ENCODE measurements at places on chromosomes 16 and 17.

DNA sequence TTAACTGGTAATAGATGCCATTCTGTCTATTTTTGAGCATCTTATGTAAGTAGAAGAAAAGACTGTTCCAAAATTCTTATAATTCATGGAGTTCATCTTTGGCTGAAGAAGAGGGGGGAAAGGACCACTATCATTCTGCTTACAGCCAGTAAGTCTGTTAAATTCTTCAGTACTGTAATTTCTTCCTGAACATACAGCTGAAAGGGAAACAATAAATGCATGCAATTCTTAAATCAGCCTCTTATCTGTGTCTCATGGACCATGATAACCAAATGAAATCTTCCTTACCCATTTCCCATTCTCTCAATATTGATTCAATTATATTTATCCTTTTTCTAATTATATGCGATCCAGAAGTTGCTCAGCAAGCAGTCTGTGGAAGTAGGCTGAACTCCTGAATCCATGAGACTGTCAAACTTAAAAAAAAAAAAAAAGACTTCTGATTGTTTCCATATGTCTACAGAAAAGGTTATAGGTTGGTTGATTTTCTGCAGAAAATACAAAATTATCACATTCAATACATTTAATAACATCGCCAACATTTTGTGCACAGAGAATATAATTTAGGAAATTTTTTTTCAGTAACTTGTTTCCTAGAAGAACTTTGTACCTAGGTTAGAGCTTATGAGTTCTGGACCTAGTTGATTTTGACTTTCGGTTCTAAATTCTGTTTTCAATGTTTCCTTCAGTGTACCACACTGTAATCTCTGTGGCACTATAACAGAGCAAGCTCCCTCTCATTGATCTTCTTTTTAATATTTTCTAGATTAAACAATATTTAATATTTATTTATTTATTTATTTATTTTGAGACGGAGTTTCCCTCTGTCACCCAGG lies 1.2 kb upstream of the ABCA9 start:
- DNase-seq = no peak

DNA sequence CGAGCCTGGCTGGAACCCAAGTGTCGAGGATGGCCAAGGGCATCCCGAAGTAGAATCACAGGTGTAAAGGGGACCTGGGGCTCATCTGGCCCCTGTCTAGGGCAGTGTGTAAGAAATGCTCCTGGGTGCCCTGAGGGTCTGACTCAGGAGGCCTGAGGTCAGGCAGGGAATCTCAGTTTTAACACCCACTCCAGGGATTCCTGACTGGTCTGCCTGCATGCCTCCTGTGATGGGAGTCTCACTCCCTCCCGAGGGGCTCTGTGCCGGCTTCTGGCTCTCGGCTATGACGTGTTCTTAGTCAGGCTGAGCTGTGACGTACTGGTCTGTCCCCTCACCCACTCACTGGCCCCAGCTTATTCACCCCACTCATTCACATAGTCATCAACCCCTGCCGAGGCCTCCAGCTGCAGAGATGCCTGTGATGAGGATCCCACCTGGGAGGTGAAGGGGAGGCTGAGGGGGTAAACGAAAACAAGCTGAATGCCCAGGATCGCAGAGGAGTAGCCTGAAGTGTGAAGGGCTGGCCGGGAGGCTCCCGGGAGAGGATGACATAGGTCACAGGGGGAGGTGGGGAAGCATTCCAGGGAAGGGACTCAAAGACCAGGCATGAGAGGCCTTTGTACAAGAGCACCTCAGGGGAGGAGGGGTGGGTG lies 23.8 kb downstream of the FAM83G start:
- no peak for DNase-seq

GRCh38 chr17:50518384-50519023 lies 10.3 kb downstream of the MYCBPAP start:
- DNase-seq = no peak

DNA sequence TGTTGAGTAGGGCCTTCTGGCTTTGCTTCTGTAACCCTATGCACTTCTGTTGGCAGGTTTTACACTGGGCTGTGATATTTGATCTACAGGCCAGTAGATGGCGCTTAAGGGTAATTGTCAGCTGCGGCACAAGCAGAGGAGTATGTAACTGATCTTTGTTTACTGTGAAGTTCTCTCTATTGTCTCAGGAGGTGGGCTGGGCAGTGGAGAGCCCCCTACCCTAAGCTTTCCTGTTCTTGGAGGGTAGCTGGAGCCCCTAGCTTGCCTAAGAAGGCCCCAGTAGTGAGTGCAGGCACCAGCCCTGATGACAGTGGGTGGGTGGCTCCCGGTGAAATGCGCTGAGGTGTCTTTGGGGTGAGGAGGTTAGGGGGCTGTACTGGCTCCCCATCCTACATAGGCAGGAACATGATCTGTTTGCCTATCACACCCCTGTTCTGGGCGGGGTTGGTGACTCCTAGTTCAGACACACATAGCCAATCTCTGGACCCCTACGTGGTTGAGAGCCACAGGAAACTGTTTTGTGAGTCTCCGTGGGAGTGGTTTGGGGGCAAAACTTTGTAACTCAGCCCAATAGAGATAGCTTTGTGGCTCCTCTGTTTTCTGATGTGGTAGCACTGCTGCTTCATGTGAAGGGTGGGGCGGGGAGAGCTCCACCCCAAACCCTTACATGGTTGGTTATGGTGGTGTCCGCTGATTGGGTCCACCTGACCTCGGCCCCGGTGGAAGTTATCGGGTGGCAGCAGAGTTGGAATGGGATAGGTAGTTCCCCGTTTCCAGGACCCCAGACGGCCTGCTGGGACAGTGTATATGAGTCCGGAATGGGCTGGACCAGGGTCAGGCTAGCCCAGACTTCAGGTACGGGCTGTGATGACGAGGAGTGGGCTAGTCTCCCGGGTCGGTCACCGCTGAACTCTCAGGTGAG lies 60.4 kb downstream of the SLFN11 start:
- peak; percentile 82 for DNase-seq

- no peak for DNase-seq
Observed at GRCh38 chr17:79632432-79632735, 21.5 kb upstream of the RBFOX3 start.

GRCh38 chr16:12661656-12662172 lies 142.0 kb downstream of the CPPED1 start:
- DNase-seq = peak; percentile 14

DNA sequence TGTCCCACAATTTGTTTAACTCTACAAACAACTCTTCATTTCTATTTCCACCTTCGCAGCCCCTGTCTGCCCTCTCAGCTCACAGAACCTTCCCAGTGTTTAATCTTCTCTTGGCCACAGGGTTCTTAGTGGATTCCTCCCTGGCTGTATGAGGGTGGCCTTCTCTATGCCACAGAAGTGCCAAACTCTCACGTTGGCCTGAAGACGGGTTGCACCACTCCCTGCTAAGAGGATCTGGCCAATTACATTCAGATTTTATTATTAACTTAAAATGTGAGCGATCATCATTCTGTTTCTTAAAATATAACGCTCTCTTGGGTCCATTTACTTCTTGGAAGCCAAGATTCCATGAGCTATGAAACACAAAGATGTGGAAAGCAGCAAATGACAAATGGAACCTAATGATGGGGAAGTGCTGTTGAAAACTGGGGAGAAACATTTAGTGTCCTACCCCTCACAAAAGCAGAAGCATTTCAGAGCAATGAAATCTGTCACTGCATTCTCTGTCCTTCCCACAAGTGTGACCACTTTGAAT lies 91.3 kb upstream of the NOG start:
- no peak for DNase-seq

- DNase-seq = no peak
Observed at GRCh38 chr17:38605411-38605840, 326 bp downstream of the SRCIN1 start.
